HFF-Myc (cell line): ENCODE measurements at places on chromosomes 11 and 22.

DNA sequence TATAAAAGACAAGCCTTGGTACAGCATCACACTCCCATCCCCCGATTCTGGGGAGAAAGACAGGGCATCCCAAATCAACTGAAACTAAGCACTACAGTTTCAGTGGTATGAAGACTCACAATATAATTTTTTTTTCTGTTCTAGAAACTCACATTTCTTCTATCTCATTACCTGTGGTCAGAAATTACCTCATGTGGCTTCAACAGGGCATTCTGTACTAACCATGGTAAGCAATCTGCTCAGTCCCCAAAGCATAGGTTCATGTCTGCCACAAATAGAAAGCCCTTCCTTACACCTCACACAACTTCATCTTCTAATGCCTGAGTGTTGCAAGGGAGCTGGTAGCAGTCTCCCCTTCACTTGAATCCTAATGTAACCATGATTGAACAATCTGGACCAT, 147.4 kb upstream of the POU2AF2 start:
- DNase-seq: no peak

- DNase-seq: no peak
Measured at GRCh38 chr11:19691815-19692500, 20.7 kb upstream of the NAV2 start.

DNA sequence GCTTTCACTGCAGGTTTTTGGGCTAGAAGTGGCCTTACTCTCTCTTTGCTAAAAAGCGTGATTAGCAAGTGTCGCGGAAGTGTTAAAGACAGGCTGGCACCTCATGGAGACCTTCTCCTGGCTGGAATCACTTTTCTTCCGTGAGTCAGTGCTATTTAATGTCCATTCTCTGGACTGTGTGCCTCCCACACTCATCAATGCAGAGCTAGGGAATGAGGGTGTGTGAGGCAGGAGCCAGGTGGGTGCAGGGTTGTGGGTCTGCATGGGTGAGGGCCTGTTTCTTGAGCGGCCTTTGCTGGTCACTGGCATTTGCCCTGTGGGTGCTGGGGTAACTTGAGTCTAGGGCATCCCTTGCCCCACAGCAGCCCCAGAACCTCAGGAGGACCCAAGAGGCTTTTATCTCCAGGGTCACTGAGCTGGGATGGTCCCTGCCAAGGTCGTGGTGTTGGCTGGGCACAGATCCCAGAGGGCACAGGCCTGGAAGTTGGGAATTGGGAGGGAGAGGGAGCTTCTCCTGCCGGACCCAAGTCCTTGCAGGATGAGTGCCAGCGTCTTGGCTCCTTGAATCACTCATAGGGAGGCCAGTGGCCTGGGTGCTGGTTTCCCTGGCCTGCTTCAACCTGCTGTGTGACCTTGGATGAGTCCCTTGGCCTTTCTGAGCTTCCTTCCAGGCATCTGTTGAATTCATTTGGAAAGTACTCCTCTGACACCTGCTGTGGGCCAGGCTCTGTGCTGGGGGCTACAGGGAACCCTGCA, 30.0 kb downstream of the KIAA1671 start:
- DNase-seq: no peak

GRCh38 chr11:125513705-125514265, 17.7 kb upstream of the FEZ1 start:
- DNase-seq: no peak

DNA sequence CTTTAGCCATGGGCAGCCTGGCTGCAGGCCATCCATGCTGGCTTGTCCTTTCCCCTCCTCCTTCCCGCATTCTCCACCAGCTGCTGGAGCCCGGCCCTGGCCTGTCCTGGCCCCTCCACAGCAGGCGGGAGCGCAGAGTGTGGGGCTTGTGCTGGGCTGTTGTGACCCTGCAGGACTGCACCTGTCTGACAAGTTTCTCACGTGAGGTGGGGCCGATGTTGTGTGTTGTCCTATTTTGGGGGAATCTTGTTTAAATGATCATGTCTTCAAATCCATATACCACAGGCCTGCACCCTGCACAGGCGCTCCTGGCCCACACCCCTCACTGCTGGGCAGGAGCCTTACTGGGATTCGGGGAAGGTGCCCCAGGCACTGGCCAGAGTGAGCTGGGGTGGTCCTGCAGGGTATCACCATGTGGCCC, 30.4 kb downstream of the TBC1D22A start:
- no peak for DNase-seq

- DNase-seq: no peak
Measured at GRCh38 chr11:131666617-131667016, 296.2 kb downstream of the NTM start.
